ENCODE measurements at places on chromosomes 16 and 17.
A peak's percentile ranks its signal among the peaks of the same experiment; 100 is the strongest.

- DNase-seq = no peak
These were observed 2.0 kb upstream of the KRT38 start for GRCh38 chr17:41442739-41443138.

- no peak for DNase-seq
These were observed 1.0 kb upstream of the SIRT7 start for GRCh38 chr17:81918832-81919545.

DNA sequence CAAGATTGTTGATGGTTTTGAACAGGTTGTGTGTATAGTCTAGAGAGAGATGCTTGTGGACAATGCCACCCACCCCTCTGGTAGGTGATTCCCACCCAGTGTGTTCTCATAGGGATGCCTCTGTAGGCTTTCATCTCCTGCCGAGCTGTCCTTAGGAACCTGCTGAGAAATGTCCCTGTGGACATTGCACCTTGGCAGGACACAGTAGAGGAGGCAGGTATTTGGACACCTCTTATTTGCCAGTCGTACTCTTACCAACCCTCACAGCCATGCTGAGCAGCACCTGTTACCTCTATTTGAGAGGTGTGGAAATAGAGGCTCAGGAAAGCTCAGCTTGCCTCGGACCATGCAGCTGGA is 33.2 kb downstream of the EPN2 start:
- no peak for DNase-seq

DNA sequence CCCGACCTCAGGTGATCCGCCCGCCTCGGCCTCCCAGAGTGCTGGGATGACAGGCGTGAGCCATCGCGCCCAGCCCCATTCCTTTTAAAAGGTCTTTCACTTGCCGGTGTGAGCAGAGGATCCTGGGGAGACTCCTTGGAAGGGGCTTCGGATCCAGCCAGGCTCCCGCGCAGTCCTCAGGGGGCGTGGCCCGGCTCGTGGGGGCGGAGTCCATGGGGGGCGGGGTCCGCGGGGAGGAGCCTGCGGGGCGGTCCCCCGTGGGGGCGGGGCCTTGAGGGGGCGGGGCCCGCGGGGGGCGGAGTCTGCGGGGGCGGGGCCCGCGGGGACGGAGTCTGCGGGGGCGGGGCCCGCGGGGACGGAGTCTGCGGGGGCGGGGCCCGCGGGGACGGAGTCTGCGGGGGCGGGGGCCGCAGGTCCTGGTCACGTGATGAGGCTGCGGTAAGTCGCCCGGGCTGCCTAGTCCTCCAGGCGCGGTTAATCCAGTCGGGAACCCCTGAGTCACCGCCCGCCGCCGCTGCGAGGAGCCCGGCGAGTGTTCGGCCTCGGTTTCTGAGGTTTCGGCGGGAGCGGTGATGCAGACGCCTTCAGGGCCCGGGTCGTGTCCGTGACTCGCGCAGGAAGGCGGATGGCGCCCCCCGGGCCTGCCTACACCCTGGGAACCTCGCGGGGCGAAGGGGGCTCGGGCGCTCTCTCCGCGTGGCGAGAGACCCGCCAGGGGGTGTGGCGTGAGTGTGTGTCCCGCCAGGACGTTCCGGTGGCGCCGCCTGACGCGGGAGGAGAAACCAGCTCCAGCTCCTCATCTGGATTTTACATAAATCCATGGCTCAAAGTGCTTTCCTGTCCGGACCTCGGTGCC is 23.6 kb upstream of the ABR start:
- DNase-seq = no peak

- no peak for DNase-seq
These were observed 2.7 kb downstream of the MYO18A start for GRCh38 chr17:29177541-29177870.

GRCh38 chr17:34452769-34453168 is 89.7 kb upstream of the CCL1 start:
- DNase-seq = no peak

- no peak for DNase-seq
These were observed 137.9 kb upstream of the ZKSCAN2 start for GRCh38 chr16:25395528-25395927.

DNA sequence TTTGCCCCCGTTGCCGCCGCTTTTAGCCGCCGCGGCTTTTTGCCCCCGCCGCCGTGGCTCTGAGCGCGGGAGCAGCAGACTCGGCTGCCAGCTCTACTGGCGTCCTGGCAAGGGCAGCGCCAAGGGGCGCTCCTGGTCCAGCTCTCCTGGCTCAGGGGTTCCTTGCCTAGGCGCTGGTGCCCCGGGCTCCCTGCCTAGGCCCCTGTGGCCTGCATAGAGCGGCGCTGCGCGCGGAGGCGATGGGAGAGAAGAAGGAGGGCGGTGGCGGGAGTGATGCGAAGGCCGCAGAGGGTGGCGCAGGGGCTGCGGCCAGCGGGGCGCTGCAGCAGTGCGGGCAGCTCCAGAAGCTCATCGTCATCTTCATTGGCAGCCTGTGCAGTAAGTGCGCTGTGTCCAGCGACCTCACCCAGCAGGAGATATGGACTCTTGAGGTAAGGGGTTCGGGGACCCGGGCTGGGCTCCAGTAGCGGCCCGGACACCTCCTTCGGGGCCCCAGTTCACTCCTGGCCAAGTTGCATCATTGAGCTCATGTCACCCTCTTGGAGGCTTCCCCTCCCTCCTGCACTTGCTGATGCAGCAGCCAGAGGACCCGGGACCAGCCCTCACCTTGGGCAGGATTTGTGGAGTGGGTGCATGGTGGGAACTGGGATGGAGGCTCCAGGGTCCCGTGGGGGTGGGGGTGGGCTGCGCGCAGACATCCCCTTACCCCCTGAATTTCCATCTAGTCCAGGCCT is 1344.4 kb downstream of the TP53TG3F start:
- peak; percentile 61 for DNase-seq

DNA sequence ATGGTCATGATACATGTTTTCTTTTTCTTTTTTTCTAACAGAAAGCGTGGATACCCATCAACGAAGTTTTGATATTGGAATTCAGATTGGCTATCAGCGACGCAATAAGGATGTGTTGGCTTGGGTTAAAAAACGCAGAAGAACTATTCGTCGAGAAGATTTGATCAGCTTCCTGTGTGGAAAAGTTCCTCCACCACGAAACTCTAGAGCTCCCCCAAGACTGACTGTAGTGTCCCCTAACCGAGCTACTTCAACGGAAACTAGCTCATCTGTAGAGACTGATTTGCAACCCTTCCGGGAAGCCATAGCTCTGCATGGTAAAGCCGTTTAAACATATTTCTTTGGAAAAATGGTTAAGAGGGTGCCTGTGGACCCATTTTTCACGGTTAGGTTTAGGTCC is 11.5 kb downstream of the HAPSTR1 start:
- no peak for DNase-seq

DNA sequence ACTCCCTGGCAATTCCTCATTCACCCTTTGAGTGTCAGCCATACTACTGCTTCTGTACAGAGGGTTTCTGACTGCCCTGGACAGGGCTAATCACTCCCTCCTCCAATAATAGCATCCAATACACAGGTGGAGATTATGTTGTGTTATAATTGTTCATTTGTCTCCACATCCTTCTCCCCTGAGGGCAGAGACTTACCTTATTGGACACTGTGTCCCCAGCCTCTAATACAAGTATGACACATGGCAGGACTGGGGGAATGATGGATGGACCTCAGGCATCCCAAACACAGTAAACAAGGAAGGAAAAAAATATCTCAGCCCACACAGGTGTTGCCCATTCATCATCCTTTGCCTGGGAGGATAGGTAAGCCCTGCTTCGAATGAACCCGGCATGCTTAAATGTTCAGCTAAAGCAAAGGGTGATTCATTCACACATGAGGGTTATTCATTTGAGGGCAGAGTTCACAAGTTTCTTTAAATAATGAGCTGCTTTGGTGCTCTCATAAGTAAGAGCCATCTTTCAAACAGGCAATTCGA is 34.8 kb downstream of the MMD start:
- DNase-seq = no peak

DNA sequence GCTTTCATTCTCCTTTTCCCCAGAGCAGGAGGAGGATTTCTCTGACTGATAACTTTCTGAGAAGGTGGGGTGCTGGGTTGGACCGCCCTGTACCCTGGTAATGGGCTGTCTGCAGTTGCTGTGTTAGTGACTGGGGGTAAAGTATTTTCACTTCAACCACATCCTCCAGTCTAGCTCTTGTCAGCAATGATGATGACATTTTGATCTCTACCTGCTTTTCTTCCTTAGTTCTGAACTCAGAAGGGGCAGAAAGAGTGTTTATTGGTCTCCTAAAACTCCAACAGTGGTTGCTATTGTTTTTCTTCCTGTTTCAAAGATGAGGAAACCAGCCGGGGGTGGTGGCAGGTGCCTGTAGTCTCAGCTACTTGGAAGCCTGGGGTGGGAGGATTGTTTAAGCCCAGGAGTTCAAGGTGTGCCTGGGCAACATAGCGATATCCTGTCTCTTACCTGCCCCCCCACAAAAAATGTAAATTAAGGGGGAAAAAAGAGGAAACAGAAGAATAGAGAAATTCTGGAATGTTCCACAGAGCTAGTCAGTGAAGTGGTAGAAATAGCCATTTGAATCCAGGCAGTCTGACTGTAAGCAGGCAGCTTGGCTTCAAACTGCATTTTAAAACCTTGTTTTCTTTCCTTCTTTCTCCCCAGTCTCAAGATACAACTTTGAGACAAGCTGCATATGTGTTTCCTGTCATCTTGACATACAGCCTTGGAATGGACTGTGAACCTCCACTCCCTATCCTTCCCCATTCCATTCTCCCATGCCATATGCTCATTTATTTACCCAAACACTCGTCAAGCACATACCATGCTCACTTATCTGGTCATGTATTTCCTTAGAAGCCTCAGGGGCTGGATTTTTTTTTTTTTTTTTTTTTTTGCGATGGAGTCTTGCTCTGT is 3.3 kb upstream of the N4BP1 start:
- no peak for DNase-seq

DNA sequence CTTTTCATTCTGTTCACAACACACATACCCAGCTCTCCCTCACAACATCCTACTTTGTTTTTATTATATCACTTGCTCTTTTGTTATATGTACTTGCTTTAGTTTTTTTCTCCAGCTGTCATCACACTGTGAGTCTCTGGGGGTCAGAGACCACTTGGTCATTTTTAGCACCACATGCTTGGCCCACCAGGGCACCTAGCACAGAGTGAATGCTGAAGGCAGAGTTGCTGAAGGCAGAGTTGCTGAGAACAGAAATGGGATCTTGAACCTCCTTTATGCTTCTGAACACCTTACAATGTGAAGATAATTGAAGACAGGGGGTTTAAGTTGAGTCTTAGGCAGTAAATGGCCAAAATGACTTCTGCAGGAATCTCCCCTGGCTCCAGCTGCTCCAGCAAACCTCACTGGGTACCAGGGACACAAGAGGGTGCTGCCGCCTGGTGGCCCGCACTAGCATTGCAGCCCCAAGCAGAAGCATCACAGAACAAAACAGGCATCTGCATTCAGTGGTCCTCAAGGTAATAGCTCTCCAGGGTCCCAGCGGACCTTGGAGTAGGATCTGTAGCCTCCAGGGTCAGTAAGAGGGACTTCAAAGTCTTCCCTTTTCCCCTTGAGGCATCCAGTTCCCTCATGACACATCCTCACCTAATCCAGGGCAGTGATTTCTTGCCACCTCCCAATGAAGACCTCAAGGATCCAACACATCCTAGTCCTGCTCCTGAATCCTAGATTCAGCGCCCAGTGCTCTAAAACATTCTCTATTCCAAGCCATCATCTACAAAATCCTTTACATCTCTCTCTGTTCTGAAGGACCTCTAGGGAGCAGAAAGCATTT is 1972.6 kb downstream of the TP53TG3F start:
- no peak for DNase-seq

DNA sequence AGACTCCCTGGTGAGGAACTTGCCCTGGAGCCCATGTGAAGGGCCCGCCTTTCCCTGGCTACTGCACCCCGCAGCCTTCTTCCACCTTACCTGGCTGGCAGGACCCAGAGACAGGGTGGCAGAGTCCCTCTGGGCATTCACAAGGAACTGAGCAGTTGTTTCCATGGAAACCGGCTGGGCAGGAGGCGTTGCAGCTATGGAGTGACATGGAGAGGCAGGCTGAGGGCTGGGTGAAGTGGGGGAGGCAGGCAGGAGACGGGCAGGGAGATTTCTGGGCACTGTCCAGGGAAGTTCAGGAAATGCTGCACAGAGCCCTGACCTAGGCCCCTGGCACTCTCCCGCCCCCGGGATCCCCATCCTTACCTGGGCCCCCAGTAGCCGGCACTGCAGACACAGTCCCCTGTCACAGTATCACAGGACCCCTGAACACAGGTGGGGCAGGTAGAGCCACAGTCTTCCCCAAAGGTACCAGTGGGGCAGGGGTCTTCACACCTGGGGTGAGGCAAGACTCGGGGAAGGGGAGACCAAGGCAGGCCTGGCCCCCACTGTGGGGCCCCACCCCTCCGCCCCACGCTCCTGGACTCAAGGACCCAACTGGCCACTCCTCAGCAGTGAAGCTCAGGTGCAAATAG is 5.9 kb downstream of the SCARF1 start:
- DNase-seq = no peak

DNA sequence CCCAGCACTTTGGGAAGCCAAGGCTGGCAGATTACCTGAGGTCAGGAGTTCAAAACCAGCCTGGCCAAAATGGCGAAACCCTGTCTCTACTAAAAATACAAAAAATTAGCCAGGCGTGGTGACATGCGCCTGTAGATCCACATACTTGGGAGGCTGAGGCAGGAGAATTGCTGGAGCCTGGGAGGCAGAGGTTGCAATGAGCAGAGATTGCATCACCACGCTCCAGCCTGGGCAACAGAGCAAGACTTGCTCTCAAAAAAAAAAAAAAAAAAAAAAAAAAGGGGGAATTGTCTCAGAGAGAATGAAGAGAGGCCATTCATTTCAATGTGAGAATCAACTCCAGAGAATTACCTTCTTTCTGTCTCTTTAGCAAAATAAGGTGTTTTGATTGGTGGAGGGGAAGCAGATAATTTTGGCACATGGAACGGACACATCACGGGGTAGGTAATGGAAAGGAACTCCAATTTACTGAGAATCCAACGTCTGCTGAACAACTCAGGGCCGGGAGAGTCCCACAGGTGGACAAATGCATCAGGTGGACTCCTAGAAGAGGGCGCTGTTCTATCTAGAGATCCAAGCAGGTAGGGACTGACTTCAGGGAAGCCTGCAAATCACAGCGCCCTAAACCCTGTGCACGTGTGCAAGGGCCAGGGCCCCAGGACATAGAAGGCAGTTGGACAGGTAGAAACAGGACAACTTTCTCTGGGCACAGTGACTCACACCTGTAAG is 77.5 kb downstream of the BMERB1 start:
- no peak for DNase-seq

DNA sequence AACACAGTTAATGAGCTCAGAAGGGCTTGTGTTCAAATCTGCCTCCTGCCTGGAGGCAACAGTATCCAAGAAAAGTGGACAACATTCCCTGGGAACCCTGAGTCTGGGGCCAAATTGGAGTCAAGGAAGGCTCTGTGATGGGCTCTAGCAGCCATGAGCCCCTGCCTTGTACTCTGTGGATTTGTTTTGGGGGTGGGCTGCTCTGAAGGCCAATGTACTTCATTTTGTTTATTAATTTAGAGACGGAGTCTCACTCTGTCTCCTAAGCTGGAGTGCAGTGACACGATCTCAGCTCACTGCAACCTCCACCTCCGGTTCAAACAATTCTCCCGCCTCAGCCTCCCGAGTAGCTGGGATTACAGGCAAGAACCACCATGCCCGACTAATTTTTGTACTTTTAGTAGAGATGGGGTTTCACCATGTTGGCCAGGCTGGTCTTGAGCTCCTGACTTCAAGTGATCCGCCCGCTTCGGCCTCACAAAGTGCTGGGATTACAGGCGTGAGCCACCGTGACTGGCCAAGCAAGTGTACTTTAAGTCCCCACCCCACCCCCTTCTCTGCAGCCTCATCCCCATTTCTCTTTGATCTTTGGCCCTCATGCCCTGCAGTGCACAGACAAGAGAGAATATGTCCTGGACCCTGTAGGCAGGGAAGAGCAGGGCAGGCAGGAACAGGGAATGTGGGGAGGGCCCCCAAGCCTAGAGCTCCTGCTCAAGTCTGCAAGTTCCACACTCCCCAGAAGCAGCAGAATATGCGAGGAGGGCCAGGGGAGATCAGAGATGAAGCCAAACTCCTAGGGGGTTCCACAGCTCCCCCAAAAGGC is 2.7 kb upstream of the GIP start:
- DNase-seq = no peak
